Substantia nigra (tissue), 51 donors: ENCODE measurements at places on chromosomes 5 and 9.

- no peak for DNase-seq
Observed at GRCh38 chr9:114003758-114004157, 74.3 kb downstream of the AMBP start.

- no peak for DNase-seq
Observed at GRCh38 chr5:71731015-71731414, 11.9 kb downstream of the CARTPT start.

GRCh38 chr5:126648471-126648870 is 47.7 kb downstream of the PHAX start:
- no peak for DNase-seq

DNA sequence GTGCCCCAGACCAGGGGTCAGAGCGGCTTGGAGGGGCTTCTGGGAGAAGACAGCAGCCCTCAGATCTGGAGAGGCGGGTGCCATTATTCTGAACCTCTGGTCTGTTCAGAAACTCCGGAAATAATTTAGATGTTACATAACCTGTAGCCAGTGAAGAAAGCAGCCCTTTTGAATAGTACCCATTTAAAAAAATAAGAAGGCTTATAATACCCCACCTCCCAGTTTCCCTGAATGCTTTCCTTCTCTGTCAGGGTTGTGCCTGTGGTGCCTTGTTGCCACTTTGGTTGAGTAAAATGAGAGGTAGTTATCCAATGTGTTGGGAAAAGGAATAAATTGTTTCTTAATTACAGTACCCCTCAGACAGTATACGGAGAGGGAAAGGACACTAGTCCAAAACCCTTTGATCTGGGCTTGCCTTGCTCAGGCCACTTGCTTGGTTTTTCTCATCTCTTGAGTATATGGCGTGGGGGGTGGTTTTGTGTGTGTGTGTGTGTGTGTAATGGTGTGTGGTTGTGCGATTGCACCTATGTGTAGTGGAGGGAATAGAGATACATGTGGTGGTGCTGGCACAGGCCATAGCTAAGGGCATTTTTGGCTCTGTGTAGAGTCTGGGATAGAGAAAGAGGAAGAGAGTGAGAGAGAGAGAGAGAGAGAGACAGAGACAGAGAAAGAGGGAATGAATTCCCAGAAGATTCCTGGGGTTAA is 59.1 kb upstream of the TLR4 start:
- peak; percentile 21 for DNase-seq

- DNase-seq = no peak
Observed at GRCh38 chr5:147668385-147668784, 114.1 kb downstream of the JAKMIP2 start.

- no peak for DNase-seq
Observed at GRCh38 chr9:98132806-98133631, 14.0 kb upstream of the TRIM14 start.

- DNase-seq = no peak
Observed at GRCh38 chr9:8468045-8468637, 668.6 kb upstream of the DMAC1 start.

DNA sequence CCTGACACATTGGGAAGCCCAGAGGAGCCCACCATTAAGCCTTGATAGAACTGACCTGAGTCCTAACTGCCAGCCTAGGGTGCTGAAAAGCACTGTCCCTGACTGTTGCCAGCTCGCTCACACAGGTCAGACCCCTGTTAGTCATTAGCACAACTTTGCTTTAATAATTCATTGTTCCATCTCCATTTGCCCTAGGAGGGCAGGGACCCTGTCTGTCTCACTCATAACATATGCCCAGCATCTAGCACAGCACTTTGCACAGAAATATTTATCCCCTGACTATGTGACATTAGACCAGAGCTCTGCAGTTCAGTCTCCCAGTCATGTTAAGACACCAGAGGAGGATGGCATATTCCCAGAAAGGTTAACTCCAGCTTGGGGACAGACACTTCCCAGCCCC is 61.8 kb upstream of the STXBP1 start:
- no peak for DNase-seq

DNA sequence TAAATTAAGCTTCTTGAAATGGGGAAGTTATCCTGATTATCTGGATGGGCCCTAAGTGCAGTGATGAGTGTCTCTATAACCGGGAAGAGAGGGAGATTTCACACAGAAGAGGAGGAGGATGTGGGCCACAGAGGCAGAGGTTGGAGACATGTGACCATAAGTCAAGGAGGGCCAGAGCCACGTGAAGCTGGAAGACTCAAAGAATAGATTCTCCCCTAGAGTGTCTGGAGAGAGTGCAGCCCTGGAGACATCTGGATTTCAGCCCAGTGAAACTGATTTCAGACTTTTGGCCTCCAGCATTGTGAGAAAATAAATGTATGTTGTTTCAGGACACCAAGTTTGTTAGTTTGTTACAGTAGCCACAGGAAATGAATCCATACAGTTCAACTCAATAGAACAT is 442.9 kb downstream of the NTRK2 start:
- no peak for DNase-seq

DNA sequence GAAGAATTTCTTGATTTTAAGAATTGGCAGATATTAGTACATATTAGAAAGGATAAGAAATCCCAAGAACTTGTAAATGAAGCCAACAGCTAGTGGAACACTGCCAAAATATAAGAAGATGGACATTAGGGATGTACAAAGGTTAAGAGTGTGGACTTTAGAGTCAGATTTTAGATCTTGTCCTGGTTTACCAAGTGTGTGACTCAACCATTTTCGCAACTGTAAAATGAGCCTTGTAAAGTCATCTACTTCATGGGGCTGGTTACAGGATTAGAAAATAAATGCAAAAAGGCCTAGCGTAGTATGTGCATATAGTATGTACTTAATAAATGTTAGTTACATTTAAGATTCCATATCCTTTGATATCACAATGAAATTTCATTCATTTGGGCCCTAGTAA is 260.0 kb downstream of the RAB3C start:
- no peak for DNase-seq

DNA sequence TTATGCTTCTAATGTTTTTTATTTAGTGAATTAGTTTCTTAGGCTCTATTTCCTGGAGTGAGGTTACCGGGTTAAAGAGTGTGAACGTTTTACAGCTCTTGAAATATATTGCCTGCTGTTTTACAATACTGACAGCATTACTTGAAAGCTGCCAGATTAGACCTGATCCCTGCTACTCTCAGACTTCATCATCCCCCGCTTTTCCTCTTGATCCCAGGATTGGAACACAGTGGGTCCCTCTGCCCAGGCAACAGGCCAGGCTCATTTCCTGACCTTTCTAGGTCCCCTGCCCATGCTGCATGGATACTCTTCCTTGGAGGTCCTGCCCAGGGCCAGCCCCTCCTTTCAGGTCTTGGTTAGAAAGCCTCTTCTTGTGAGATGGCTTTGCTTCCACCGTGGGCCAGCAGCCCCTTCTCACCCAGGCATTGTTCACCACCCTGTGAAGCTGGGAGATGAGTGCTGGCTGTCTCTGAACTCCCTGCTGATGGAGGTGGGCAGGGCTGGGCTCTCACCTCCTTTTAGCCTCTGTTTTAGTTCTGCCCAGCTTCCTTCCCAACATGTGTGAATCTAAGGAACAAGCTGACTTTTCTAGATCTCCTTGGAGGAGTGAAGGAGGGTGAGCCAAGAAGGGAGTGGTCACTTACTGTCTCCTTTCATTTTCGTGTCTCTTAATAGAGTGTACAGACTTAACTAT is 15.5 kb upstream of the FAM120AOS start:
- no peak for DNase-seq

- no peak for DNase-seq
Observed at GRCh38 chr9:1028501-1029190, 21.5 kb upstream of the DMRT2 start.

DNA sequence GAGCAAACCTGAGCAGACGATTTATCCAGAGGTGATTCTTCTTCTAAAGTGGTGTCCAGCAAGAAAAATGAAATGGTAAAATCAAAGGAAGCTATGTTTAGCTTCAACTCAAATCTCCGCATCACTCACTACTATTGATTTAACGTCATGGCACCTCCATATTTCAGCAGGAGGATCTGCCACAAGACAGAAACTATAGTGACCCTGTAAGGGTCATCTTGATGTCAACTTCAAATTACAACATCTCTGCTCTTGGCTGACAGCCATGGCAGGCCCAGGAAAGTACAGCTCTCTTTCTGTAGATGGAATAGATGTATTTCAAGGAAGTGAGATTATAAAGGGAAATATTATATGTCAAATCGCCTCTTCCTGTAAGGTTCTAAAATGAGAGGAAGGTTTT is 10.1 kb upstream of the EFNA5 start:
- no peak for DNase-seq

GRCh38 chr5:179166171-179166885 is 106.2 kb downstream of the ZNF354C start:
- DNase-seq = no peak

GRCh38 chr5:135244620-135245021 is 154.4 kb downstream of the MACROH2A1 start:
- DNase-seq = no peak

- DNase-seq = no peak
Observed at GRCh38 chr5:4226565-4226964, 630.9 kb downstream of the IRX1 start.

DNA sequence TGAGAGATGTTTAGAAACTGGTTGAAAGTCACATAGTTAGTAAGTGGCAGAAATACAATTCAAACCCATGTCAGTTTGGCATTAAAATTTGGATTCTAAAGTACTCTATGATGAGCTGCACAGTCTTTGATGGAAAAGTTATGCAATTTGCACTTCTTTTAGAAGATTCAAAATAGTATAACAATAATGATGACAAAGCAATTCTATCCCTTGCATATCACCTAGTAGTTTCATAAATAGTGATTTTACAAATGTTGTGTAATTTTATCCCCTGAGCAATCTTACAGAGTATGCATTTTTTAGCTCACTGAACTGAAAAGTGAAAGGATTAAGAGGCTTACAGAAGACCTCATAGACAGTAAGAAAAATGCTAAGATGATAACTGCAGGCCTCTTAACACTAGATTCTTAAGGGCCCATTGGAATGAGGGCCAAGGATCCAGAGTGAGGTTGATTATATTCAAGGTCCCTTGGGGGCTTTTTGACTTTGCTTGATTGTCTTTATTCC is 3.7 kb downstream of the C5orf46 start:
- DNase-seq = no peak

GRCh38 chr5:101531026-101531425 is 627.9 kb upstream of the ST8SIA4 start:
- no peak for DNase-seq

DNA sequence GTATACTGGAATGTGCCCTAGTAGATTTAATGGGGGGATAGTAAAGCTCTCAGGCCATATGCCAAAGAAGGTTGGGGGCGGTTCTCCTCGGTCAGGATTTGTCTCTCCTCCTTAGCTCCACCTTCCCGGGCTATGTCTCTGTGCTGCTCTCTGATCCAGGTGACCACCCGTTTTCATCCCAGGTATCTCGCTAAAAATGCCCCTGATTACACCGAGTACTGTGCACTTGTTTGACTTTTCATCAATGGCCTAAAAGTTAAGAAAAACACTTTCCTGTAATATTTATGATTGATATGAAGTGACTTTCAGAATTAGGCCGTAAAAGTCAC is 724 bp downstream of the NDUFS6 start:
- DNase-seq = no peak

DNA sequence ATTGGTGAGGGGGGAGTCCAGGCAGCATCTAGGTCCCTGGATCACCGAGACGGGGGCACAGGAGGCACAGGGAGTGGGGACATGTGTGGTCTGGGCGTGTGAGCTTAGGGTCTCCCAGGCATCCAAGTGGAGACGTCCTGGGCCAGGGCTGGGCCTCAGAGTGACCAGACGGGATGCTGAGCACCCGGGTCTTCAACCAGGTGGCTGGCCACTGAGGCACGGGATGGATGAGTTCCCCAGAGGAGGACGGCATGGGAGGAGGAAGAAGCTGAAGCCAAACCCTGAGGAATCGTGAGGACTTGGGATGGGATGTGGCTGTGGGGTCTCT is 88.0 kb downstream of the LMX1B start:
- no peak for DNase-seq

GRCh38 chr5:41527201-41527779 is 16.9 kb upstream of the PLCXD3 start:
- no peak for DNase-seq

DNA sequence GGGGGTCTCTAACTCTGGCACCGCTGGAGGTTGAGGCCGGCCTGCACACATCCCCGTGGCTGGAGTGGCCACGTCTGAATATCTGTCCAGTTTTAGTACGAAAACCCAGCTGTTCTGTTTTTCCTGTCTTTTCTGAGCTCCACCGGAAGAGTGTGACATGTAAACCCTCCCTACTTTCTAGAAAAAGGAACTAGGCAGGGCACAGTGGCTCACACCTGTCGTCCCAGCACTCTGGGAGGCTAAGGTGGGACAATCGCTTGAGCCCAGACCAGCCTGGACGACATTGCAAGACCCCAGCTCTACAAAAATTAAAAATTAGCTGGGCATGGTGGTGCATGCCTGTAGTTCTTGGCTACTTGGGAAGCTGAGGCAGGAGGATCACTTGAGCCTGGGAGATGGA is 8.2 kb upstream of the PHYKPL start:
- DNase-seq = no peak

DNA sequence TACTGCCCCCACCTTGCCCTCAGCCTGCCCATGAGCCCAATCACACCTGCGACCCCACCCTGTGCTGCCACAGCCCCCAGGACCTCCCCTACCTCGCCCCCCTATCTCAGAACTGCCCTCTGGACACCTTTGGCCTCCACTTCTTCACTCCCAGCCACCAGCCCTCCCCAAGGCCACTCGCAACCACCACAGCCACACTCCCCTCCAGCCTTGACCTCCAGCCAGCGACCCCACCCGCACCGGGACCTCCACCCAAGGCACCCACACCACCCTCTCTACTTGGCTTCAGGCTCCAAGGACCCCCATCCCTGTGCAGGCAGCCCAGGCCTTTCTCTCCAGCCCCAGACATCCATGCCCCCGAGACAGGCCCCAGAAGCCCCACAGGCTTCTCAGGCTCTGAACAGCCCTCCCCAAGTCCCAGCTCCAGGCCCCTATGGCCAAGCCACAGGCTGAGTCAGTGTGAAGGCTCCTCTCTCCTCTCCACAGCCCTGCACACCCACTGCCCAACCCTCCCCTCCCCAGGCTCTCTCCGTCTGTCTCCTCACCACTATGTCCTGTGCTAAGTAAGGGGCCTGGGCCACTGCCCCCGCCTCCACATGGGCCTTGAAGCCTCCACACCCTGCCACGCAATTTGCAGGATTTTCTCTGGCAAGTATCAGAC is 2.0 kb downstream of the AK1 start:
- DNase-seq = no peak

- no peak for DNase-seq
Observed at GRCh38 chr5:72552041-72552557, 44.9 kb upstream of the ZNF366 start.
